Central memory CD8-positive, alpha-beta T cell (primary cell): ENCODE measurements at places on chromosomes 6 and 20.

GRCh38 chr6:136921936-136922684, at the start of gene SLC35D3:
TSS of gene SLC35D3 (plus strand) at chr6:136922301. CDS start at chr6:136922429, 128 bp downstream.
- peaks cover 75% of the 10 kb centered on the region for H3K27me3 ChIP-seq
- peak within 1 kb of the TSS; percentile 82 for H3K4me3 ChIP-seq
- H3K36me3 ChIP-seq, result peaks cover 3% of the 10 kb centered on the region
- peaks cover 32% of the 10 kb centered on the region for H3K4me1 ChIP-seq

DNA sequence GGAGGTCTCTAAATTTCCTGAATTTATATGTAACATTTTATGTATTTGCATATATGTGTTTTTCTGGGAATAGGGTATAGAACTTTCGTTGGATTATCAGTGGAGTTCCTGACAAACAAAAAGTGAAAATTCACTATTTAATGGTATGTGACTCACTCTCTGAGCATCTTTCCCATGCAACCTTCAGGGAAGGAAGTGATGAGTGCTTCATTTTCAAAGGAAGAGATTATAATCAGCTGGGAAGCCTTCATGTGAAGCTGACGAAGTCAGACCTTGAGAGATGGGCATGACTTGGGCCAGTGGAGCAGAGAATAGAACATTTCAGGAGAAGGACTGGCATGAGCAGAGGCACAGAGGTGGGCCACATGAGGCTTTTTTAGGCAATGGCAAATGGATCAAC, 72.7 kb downstream of the FAXC start:
- peaks cover 41% of the 10 kb centered on the region for H3K27me3 ChIP-seq
- DNase-seq, result no peak
- no peak overlapping the region for H3K27ac ChIP-seq
- no peak overlapping the region for H3K4me3 ChIP-seq
- H3K36me3 ChIP-seq, result peaks cover 3% of the 10 kb centered on the region
- H3K4me1 ChIP-seq, result no peaks in the 10 kb centered on the region

GRCh38 chr6:98295515-98296175, 538.7 kb upstream of the POU3F2 start:
- DNase-seq, result no peak
- H3K4me3 ChIP-seq, result no peak overlapping the region
- H3K27ac ChIP-seq, result no peak overlapping the region
- no peaks in the 10 kb centered on the region for H3K4me1 ChIP-seq
- no peaks in the 10 kb centered on the region for H3K36me3 ChIP-seq
- H3K27me3 ChIP-seq, result no peaks in the 10 kb centered on the region

- DNase-seq, result no peak
- no peak overlapping the region for H3K4me3 ChIP-seq
- H3K36me3 ChIP-seq, result no peaks in the 10 kb centered on the region
- no peak overlapping the region for H3K27ac ChIP-seq
Observed at GRCh38 chr20:9071976-9072726, 3.3 kb downstream of the PLCB4 start.

GRCh38 chr6:31952140-31952805, 6.4 kb downstream of the CFB start:
- peaks cover 47% of the 10 kb centered on the region for H3K36me3 ChIP-seq
- H3K27ac ChIP-seq, result no peak overlapping the region
- H3K4me3 ChIP-seq, result no peak overlapping the region
- no peaks in the 10 kb centered on the region for H3K27me3 ChIP-seq
- no peak for DNase-seq

DNA sequence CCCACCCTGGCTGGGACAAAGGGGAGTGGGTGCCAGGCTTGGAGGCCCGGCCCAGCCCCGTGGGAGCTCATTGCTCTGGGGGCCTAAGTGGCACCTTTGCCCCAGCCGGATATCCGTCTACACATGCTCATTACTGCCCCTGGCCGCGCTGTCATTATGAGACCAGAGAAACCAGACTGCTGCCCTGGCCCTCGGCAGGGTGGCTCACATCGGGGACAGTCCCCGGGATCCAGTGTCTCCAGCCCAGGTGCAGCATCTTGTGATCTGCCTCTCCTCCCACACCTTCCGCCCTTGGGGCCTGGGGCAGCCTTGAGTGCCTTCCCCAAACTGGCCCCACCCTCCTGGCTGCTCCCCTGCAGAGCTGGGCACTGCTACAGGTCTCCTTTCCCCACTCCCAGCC, 4.9 kb downstream of the SRMS start:
- H3K27me3 ChIP-seq, result no peaks in the 10 kb centered on the region
- peaks cover 5% of the 10 kb centered on the region for H3K4me1 ChIP-seq
- no peak for DNase-seq
- no peak overlapping the region for H3K27ac ChIP-seq
- H3K36me3 ChIP-seq, result peaks cover 5% of the 10 kb centered on the region

DNA sequence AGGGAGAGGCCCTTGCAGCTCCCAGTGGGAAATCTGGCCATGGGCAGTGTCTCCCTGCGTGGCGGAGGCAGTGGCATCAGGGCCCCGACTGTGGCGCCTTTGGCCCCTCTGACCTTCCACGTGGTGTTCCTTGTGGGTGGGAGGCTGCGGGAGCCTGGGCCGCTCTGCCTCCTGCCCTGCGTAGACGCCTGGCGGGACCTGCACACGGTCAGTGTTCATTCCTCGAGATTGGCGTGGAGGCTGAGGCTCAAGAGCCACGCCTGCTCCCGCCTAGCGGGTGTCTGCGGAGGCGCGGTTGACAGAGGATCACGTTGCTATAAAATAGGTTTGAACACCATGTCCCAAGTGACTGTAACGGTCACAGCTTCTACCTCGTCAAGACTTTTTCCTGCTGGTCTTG, 14.0 kb downstream of the COL9A3 start:
- H3K27ac ChIP-seq, result no peak overlapping the region
- H3K4me1 ChIP-seq, result no peaks in the 10 kb centered on the region
- peaks cover 9% of the 10 kb centered on the region for H3K27me3 ChIP-seq
- H3K4me3 ChIP-seq, result no peak overlapping the region

DNA sequence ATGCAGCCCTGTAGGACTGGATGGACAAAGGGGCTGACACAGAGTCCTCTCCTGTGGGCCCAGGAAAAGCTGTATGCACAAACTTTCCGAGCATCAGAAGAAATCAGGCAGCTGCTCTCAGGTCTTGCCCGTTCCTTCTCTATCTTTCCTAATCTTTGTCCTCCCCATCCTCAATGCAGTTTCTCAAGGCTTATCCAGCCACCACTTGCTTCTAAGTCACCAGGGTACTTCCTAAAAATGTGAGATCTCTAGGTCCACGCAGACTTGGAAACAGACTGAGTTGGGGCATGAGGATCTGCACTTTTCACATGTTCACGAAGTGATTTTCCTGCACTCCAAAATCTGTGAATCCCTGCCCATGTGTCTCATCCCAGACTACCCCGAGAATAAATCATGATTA, 394.5 kb upstream of the SLC35B3 start:
- no peak overlapping the region for H3K27ac ChIP-seq
- H3K4me1 ChIP-seq, result no peaks in the 10 kb centered on the region
- no peak for DNase-seq
- no peaks in the 10 kb centered on the region for H3K27me3 ChIP-seq
- no peak overlapping the region for H3K4me3 ChIP-seq

GRCh38 chr6:28383235-28384142, 16.1 kb downstream of the ZSCAN12 start:
- DNase-seq, result no peak
- no peaks in the 10 kb centered on the region for H3K27me3 ChIP-seq
- peaks cover 23% of the 10 kb centered on the region for H3K36me3 ChIP-seq
- no peak overlapping the region for H3K27ac ChIP-seq
- H3K4me3 ChIP-seq, result peak overlapping the region; percentile 48
- H3K4me1 ChIP-seq, result peaks cover 37% of the 10 kb centered on the region

DNA sequence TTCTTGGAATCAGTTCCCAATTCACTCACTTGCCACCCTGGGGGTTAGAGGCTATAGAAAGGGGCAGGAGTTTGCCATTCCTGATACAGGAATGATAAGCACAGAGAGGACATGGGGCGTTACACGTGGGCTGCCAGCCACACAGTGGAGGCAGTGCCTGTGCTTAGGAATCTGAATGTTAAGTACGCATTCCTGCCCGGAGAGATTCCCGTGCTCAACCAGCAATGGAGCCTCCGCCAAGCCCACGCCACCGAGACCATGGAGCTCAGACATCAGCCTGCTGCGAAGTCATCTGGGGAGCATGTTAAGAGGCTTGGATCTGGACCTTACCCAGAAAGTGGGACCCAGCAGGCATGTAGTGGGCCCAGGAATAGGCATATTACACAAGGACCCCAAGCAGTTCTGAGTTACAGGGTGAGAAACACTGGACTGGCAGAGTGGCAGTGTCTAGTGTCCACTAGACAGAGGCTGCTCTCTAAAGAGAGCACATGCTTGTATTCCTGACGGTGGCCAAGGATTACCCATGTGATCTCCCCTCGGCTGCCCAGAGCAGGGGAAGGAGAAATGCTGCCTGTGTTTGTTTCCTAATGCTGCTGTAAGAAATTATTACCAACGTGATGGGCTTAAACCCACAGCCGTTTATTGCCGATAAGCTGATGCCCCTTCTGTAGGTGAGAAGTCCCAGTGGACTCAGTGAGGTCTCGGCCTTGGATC, 138.2 kb downstream of the BMP7 start:
- H3K27me3 ChIP-seq, result peaks cover 57% of the 10 kb centered on the region
- H3K4me1 ChIP-seq, result no peaks in the 10 kb centered on the region
- no peak for DNase-seq

- no peak for DNase-seq
- peaks cover 25% of the 10 kb centered on the region for H3K27me3 ChIP-seq
- no peak overlapping the region for H3K4me3 ChIP-seq
Observed at GRCh38 chr6:6697620-6698019, 109.1 kb downstream of the LY86 start.

GRCh38 chr6:37095997-37096396, 74.0 kb upstream of the PIM1 start:
- peak overlapping the region; percentile 13 for H3K27ac ChIP-seq
- no peaks in the 10 kb centered on the region for H3K36me3 ChIP-seq
- H3K27me3 ChIP-seq, result no peaks in the 10 kb centered on the region
- no peaks in the 10 kb centered on the region for H3K4me1 ChIP-seq

DNA sequence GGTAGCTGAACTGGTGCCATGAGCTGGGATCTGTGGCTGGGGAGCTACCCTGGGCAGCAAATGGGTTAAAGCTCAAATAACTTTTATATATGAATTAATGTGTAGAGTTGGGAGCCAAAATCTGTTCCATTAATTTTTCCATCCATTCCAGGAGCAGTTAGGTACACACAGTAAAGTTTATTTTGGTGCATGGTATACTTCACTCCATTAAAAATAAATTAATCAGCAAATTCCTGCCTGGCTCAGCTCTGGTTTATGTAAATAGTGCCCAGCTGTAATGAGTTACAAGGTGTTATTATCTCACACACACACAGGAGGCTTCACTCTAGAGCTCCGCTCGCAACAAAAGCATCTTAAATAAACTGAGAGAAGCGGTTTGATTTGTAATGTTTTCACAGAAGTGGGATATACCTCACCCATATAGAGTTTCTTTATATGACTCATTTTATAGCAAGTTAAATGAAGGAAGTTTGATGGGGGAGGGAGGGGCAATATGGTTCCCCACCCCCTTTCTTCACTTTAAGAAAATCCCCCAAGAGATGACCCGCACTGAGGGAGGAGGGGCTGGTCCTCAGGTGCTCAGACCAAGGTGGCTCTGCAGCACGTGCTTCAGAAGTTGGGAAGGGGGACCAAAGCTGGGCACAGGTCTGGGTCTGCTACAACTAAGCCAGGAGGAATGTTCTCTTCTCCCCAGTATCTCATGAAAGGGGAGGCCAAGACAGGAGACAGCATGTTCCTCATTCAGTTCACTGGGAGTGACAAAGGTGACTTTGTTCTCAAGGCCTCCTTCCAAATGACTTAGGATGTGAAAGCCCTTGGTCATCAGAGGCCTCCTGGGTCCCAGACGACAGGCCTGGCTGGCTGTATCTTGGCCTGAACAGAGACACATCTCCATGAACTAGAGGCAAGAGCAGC, 10.5 kb upstream of the FAM83C start:
- H3K4me1 ChIP-seq, result peaks cover 10% of the 10 kb centered on the region
- H3K27me3 ChIP-seq, result no peaks in the 10 kb centered on the region
- no peak overlapping the region for H3K4me3 ChIP-seq
- peaks cover 4% of the 10 kb centered on the region for H3K36me3 ChIP-seq

- no peak overlapping the region for H3K27ac ChIP-seq
- H3K27me3 ChIP-seq, result peaks cover 12% of the 10 kb centered on the region
- H3K36me3 ChIP-seq, result no peaks in the 10 kb centered on the region
- no peak for DNase-seq
Observed at GRCh38 chr20:39298571-39299506, 336.7 kb downstream of the DHX35 start.

GRCh38 chr20:22368235-22368634, 216.1 kb downstream of the FOXA2 start:
- DNase-seq, result no peak
- H3K4me3 ChIP-seq, result no peak overlapping the region
- H3K27me3 ChIP-seq, result no peaks in the 10 kb centered on the region
- no peaks in the 10 kb centered on the region for H3K4me1 ChIP-seq
- no peaks in the 10 kb centered on the region for H3K36me3 ChIP-seq

DNA sequence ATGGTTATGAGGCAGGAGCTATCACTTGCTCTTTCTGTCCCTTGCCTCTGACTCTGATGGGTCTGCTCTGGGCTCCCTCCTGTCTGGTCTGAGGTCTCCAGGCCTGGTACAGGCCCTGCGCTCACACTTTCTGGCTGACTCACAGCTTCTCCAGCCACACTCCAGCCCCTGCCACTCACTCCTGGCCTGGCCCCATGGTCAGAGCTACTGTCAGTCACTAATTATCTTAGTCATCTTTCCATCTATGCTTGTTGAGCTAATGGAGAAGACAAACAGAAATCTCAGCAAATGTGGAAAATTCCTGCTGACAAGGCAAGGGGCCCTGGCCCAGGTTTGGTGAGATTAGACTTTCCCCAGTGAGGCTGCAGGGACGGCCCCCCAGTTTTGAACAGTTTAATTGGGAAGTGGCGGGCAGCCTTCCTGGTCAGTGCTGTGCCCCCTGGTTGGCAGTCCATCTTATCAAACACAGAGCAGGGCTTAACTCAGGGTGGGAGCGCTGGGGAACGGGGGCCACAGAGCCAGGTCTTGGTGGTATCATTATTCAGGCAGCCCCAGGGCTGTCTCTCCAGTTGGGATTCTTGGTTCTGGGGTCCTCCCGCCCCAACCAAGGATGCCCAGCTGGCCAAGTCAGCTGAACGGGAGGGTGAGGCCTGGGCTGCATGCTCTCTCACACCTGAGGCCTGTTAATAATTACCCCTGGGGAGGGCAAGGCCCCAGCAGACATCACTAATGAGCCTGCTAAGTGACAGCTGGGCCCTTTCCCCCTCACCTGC, 63.4 kb downstream of the VEGFA start:
- H3K4me1 ChIP-seq, result no peaks in the 10 kb centered on the region
- no peak overlapping the region for H3K4me3 ChIP-seq
- H3K27ac ChIP-seq, result no peak overlapping the region
- H3K27me3 ChIP-seq, result peaks cover 22% of the 10 kb centered on the region

DNA sequence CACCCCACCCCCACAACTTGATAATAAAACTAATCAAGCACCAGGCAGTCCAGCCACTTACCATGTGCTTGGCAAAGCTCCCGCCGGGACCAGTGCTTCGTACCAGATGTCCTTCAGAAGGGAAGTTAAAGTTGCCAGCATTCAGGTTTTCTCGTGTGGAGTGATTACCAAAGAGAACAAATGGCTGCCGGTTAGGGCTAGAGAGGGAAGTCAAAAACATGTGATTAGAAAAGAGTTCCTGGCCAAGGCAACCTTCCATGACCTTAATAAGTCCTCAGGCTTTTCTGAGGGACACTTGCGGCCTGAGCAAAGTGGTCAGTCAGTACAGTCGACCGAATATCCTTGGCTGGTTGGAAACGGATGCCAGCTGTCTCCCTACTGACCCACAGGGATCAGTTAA, 67.0 kb downstream of the DNAAF9 start:
- H3K36me3 ChIP-seq, result peaks cover 8% of the 10 kb centered on the region
- no peak for DNase-seq
- H3K4me3 ChIP-seq, result no peak overlapping the region
- no peaks in the 10 kb centered on the region for H3K4me1 ChIP-seq
- H3K27me3 ChIP-seq, result no peaks in the 10 kb centered on the region
